Liver (tissue), 10 donors: ENCODE measurements at places on chromosomes 4 and X. TPM values are rescaled to one million over a fixed set of nuclear protein-coding genes. Genes with fewer than 3 reads are reported as not detected.

Gene WNK3
- 1.7 TPM for polyA plus RNA-seq

Gene PKD2
- polyA plus RNA-seq, result 1.5 TPM

Gene BEND2
- polyA plus RNA-seq, result not detected

Gene MAPK10
- polyA plus RNA-seq, result 2.3 TPM
